NCI-H345 (cell line): ENCODE measurements at places on chromosomes 7 and 10.

GRCh38 chr7:46838463-46838862 lies 743.4 kb downstream of the TNS3 start:
- no peak for DNase-seq

- DNase-seq, result no peak
These were observed 2.7 kb downstream of the STMP1 start for GRCh38 chr7:135665042-135665441.

- DNase-seq, result no peak
These were observed 78.5 kb upstream of the PCBD1 start for GRCh38 chr10:70966646-70967553.

DNA sequence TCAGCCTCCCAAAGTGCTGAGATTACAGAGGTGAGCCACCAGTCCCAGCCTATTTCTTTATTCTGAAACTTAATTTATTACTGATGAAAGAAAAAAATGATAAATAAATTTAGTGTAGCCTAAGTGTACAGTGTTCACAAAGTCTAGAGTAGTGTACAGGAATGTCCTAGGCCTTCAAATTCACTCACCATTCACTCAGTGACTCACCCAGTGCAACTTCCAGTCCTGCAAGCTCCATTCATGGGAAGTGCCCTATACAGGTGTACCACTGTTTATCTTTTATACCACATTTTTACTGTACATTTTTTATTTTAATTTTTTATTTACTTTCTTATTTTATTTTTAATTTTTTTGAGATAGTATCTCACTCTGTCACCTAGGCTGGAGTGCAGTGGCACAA lies 12.2 kb downstream of the MRLN start:
- no peak for DNase-seq

DNA sequence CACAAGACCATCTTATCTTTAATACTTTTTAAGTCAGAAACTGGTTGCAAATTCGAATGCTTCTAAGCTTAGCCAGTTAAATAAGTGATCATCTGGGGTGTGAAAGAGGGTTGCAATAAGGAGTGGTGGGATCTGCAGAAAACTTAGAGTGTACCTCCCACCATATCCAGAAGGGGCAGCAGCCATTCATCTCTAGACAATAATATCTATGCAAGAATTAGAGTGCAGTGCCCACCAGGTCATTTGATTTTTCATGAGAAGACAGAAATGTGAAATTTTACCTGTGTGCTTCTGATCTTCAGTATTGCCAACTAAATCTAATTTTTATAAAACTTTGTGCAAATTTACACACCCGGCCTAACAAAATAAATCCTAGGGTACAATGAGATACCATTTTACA lies 127.2 kb upstream of the SP4 start:
- no peak for DNase-seq

- DNase-seq, result no peak
These were observed 85.9 kb upstream of the AGBL3 start for GRCh38 chr7:134900166-134900982.

DNA sequence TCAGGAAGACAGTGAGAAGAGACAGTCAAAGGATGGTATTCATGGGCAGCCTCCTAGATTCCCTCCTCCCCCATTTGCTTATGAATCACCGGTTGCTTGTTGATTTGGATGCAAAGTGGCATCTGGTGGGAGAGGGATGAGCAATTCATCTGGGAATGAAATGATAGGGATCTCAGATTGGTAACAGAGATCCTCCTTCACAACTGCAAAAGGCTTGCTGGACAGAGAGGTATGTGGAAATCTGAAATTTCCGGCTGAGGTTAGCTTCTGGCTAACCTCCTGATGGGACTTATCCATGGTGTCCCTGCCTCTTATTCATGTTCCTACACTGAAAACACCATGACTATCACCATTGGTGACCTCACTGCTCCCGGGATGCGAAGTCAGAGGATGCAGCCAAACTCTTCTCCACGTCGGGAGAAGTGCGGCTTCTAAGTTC lies 48.4 kb upstream of the PODXL start:
- no peak for DNase-seq

DNA sequence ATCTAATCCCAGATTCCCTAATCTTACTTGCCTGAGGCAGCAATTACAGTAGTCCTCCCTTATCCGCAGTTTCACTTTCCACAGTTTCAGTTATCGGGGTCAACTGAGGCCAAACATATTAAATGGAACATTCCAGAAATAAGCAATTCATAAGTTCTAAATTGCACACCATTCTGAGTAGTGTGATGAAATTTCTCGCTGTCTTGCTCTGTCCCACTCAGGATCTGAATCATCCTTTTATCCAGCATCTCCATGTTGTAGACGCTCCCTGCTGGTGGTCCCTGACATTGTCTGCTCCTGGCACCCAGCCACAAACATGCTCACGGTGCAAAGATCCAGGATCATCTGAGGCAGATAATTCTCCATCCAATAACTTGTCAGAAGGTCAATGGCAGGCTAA lies 128.7 kb upstream of the CXCL12 start:
- no peak for DNase-seq

DNA sequence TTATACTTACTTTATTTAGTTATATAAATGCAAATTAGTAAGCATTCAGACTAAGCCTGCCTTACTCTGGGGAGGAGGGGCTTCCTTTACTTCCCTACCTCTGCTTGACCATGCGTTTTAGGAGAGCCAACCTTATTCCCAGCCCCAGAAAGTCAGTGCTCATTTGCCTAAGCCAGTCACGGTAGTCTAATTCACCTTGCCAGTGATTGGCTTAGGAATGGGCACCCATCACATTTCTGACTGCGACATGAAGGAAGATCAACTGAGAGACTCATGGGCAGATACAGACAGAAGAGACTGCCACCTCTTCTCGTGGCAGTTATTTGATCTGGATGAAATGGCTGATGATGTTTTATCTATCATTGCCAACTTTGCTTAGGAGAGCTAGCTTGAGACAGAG lies 29.5 kb downstream of the RPA3 start:
- DNase-seq, result no peak

DNA sequence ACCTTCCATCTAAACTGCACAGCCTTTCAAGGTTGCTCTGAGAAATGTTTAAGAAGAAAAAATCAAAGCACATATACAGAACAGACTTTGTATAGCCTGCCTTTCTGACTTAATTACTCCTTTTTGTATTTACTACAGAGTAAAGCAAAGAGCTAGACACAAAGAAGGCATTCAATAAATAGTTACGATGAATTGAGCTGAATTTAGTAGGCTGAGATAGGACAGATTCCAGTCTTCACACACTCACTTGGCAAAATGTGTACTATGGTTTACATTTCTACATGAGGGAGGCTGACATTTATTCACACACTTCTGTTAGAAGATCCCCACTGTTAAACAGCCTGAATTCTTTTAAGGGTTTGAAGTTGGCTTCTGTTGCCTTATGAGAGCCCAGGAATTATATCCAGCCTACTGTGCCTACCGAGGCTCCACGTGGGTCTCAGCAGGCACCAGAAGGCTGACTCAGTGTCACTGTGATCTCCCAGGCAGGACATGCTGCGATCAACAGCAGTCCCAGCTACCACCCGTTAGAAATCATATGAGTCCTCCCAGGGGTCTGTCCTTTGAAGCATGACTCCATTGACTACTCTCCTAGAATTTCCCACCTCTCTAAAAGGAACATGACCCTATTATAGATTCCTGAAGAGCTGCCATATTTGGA lies 24.5 kb upstream of the SLC25A13 start:
- DNase-seq, result no peak

GRCh38 chr10:76559892-76560220 lies 1077.8 kb downstream of the KCNMA1 start:
- no peak for DNase-seq

DNA sequence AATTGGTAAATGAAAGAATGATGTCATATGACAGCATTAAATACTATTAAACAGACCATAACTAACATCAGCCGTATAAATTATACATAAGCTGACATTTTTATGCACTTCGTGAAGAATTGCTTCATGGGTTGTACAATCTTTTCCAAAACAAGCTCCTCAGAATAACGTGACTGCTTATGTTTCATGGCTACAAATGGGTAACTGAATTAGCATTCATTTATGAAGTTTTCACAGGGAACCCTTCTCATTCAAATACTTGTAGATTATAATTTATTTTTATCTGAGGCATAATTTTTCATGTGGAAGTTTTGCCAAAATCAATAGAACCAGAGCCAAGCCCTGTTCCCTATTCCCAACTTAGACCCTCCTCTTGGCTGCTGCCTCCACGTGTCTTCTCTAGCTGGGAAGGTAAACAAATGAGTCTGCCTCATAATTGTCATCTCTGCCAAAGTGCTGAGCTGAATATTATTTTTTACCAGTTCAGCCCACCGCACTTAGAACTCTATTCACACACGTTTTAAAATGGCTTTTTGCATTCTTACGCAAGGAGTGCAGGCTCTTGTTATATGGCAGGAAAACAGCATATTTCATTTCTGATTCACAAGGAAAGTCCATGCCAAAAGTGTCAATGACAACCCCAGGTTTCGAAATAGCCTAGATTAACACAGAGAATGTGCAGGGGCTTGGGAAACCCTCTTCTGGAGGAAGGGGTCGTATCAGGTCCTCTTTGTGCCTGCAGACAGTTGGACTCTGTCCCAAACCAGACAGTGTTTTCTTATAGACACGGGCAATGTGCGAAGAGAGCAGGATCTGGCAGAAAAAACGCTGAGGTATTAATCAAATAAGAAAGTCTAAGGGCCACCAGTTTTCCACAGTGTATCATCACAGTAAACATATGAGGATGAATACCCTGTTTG lies 370.7 kb upstream of the MGMT start:
- DNase-seq, result peak; percentile 19

DNA sequence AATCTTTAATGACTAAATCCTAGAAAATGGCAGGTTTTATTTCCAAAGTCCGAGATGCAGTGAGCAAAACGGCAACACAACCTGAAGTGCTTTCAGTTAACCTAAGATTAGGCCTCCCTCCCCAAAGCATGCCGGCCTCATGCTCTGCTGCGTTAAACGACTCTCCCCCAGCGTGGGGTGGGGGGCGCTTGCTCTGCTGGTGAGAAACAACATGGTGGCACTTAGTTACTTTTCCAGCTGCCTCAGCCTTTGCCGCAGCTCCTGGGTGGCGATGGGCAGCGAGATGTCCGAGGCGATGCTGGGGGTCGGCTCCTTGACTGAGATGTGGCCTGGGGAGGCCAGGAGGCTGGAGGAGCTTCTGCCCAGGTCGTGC lies 36.7 kb upstream of the NCAPG2 start:
- DNase-seq, result no peak

DNA sequence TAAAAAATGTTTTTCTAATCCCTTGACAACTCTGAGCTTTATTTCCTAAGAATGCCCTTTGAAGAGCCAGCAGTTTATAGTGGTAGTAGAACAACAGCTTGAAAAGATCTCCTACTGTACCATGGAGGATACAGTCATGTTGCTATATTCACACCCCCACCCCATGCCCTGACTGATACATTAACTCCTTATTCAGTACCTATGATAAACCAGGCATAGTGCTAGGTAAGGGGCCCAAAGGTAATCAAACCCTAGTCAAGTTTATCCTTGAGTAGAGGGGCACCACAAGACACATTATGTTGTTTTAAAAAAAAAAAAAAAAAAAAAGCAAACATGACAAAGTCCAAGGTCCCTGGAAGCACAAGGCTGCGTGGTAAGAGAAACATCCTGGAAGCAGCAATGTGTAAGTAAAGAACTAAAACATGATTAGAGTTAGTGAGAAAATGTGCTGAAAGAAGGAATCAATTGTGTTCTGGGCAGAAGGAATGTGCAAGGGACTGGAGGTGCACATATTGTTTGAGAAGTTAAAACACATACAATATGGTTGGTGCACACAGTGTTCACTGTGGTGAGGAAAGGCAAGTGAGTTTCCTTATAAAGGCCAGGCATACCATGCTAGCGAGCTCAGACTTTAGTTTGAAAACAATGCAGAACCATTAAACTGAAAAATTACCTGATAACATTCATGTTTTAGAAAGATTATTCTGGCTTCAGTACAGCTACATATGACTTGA lies 51.2 kb downstream of the PDE1C start:
- no peak for DNase-seq

DNA sequence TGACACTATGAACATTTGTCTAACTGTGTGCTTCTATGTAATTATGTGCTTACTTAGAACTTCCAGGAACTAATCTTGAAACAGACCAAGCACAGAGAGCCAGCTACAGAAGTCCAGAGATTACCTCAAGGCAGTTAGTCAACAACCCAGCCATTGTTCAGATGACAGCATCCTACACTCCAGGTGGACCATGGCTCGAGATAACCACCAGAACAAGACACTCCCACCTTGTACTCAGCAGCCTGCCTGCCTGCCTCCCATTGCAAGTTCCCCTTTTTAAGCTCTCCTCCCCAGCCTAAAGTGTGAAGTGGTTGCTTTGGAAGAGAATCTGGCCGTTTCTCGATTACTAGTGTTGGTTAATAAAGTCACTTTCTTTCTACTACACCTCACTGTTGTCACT lies 1080.6 kb upstream of the LRRN3 start:
- DNase-seq, result no peak

DNA sequence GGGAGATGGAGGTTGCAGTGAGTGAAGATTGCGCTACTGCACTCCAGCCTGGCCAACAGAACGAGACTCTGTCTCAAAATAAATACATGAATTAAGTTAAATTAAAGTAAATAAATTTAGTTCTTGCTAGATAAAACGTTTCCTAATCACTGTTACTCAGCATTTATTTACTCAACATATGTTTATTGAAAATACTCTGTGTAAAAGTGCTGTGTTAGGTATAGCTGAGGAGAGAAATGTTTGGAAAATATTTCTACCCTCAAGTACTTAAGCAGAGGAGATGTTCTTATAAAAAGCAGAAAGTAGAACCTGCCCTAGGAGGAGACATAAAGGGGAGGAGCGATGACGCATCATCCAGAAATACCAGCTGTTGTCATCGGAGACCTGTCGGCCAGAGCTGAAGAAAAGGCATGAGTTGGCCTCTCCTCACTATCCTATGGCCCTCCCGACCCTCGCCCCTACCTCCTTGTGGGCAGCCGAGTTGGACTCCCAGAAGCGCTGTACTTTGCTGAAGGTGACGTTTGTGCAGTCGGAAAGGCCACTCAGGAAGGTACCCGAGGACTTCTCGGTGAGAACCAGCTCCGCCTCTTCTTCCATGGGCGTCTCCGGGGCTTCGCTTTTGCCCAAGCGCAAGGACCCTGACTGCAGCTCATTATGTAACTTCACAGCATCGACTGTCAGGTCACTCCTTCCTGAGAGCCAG lies 1.1 kb downstream of the RRP12 start:
- DNase-seq, result no peak

GRCh38 chr7:132830941-132831340 lies 250.9 kb downstream of the CHCHD3 start:
- no peak for DNase-seq
